Right ventricle myocardium inferior (tissue), 1 donor: ENCODE measurements at places on chromosomes 1 and 21. TPM values are rescaled to one million over a fixed set of nuclear protein-coding genes. Genes with fewer than 3 reads are reported as not detected.

DNA sequence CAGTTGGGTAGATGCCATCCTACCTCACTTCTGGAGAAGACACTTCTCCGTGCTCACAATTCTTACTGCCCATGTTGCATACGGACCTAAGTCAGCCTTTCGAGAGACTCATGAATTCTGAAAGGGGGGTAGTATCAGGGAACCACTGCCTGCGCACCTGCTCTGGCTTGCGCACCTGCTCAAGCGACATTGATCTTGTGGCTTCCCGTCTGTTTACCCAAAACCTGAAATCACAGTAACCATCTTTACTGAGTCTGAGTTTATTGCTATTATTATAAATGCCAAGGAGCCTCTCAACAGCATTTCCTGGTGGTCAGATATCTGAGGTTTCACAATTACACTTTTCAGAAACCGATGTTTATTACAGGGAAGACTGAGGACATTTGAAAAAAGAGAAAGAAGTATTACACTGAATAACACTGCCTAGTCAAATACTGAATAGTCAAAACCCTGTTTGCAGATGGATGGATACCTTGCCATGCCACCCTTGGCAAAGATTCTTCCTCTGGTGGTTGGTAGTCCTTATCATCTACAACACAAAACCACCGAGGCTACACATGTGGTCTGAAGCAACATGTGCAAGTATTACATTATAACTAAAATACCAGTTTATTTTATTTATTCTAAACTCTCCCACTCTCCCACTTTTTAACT is 208.7 kb downstream of the SIPA1L2 start:
- no peak for DNase-seq

Gene FALEC
- not detected for total RNA-seq

GRCh38 chr1:38745476-38746401 is 113.8 kb downstream of the RRAGC start:
- DNase-seq = no peak

DNA sequence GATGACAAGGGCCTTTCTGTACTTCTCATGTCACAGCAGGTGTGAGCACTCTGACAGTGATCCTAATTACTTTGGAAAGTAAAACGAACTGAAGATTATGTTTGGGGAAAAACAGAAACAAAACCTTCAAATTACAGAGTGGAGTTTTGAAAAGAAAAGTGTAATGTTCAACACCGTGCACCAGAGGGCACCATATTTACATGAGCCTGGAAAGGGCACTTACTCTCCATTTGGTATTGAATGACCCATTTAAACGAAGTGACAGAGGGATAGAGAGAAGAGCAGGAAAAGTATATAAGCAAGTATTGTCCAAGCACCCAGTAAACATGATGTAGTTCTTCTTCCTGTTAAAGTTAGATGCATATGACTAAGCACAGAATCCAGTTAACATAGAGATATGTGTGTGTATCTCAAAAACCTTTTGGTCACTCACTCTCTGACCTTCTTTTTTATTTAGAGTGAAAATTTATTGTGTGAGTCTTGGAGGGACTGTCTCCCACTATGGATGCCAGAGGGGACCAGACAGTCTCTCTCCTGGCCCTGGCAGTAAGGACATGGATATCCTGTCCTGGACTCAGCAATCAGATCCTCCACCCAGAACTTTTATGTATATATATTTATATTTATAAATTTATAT is 3.8 kb upstream of the RGSL1 start:
- no peak for DNase-seq

- no peak for DNase-seq
Measured at GRCh38 chr1:51930329-51930728, 51.8 kb upstream of the NRDC start.

Gene RPRD2
- total RNA-seq = 23.6 TPM

GRCh38 chr1:168799927-168800605 is 71.1 kb upstream of the DPT start:
- no peak for DNase-seq

- DNase-seq = no peak
Measured at GRCh38 chr1:158008630-158009029, 15.2 kb downstream of the KIRREL1 start.

GRCh38 chr1:56719171-56719570 is 74.1 kb downstream of the PRKAA2 start:
- DNase-seq = no peak

Gene CYYR1
- 27.3 TPM for total RNA-seq

DNA sequence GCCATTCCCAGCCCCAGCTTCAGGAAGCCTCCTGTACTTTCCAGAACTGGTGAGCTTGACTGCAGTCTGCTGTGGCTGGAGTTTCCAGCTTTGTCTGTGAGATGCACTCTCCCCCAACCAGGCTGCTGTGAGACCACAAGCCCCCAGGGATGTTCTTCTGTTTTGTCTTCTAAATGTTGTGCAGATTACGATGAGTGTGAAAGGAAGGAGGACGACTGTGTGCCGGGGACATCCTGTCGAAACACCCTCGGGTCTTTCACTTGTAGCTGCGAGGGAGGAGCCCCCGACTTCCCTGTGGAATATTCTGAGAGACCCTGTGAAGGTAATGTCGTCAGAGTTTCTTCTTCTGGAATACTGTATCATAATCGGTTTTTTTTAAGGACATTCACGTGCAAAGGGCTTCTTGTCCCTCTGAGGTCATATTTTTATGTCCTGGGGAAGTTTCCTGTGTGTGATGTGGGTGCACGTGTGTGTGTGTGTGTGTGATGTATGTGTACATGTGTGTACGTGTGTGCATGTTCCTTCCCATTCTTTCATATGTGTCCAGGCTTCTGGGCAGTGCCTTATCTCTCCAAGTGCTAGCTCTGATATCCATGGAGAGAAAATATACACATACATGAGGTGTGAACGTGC is 49.9 kb downstream of the UMODL1 start:
- no peak for DNase-seq

DNA sequence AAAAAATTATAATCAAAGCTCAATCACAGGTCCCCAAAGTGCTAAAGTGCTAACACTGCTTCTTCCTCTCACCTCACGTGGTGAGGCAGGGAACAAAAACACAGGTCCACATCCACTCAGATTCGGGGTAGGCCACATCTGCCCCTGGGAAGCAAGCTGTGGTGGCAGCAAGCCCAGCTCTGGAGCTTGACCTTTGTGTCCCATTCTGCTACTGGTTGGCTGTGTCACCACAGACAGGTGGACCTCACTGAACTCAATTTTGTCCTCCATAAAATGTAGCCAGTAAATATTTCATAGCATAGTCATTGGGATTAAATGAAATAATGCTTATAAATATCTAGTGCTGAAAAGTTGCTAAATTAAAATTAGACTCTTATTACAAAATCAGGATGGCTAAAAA is 8.5 kb downstream of the AZIN2 start:
- DNase-seq = no peak

- no peak for DNase-seq
Measured at GRCh38 chr21:45607021-45607908, 36.3 kb upstream of the PCBP3 start.

Gene PRDM15
- 4.6 TPM for total RNA-seq

Gene GSTM5
- total RNA-seq = 2.8 TPM

DNA sequence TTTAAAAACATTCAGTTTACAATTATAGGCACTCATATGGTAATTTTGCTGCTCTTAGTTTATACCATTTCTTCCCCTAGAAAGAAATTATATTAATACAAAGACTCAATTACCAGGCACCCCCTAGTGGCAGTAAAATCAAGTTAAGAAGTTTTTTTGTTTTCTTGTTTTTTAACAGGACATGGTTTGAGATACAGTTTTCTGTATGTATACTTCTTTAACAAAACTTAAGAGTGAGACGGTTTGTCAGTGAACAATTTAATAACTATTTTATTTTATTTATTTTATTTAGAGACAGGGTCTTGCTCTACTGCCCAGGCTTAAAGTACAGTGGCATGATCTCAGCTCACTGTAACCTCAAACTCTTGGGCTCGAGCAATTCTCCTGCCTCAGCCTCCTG is 224.6 kb downstream of the FAF1 start:
- no peak for DNase-seq

DNA sequence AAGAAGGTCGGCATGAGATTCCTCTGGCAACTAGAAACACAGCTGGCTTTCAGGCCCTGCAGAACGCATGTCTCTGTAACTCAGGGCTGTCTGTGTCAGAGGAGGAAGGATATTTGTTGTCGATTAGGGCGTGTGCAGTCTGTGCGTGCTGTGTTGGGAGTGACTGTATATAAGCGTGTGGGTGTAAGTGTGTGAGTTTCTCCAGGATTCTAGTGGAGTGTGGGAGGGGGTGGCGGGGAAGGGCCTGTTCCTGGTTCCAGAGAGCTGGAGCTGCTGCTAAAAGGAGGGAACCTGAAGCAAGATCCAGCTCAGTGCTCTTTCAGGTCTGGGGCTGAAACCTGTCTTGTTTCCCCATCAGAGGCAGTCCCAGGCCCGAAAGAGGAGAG is 74.3 kb downstream of the SLC16A1 start:
- no peak for DNase-seq

DNA sequence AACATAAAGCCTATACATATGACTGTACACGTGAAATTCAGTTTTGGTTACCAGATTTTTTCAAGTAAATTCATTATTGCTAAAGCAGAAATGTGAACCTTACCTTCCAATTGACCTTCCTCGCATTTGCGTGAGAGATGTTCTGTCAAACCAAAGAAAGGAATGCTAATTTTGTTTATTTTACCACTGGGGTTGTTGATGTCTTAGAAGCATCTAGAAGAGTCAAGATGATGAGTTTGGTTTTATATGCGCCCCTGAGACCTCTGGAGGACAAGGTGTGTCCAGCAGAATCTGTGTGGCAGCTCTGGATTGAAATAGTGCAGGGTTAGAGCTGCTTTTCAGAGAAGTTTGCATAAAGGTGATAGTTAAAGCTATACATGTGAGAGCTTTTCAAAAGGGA is 48.4 kb downstream of the ZBTB40 start:
- DNase-seq = no peak

GRCh38 chr1:54287176-54287650 is 87.2 kb downstream of the MRPL37 start:
- no peak for DNase-seq

- DNase-seq = no peak
Measured at GRCh38 chr1:183869664-183870063, 64.7 kb downstream of the RGL1 start.

DNA sequence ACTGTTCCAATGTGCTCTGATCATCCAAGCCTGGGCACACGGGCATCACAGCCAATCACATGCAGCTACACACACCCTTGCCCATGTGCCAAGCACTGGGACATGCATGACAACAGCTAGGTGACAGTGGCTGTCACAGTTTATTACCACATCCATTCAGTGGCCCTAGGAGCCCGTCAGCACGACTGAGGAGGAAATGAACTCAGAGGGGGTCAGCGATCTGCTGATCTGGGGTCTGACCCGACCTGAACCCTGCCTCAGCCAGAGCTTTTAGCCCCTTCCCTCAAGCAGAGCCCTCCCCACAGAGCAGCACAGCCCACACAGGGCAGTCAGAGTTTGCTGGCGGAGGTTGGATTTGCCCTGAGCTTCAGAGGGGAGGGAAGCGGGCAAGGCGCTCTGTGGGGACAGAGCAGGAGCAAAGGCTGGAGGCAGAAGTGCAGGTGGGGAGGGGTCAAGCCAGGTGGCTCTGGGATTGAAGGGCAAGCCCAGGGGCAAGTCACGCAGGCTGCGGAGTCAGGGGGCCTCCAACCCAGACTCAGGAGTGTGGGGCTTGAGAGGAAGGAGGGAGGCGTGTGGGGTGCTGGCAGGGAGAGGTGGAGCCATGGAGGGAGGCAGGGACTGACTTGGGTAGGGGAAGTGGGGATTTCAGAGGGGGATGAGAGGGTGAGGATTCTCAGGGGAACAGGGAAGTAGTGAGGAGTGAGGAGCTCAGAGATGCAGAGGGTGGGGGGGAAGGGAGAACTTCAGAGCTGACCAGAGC is 10.4 kb downstream of the SH3BGRL3 start:
- no peak for DNase-seq

DNA sequence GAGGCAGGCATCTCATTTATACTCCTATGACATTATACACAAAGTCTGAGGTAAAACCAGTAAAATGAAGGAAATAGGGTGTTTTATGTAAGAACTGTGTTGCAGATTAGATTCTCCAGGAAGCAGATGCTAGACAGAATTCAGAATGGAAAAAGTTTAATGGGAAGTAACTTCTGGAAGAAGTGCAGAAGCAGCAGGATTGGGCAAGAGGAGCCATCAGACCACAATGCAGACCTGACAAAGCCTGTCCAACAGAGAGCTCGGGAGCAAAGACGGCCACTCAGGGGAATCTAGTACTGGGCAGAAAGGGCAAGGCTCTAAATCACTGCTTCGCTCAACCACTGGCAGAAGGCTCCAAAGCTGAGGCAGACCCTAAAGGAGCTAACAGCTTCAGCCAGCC is 33.7 kb downstream of the FBXO42 start:
- DNase-seq = no peak

GRCh38 chr1:151934048-151934493 is 24.8 kb upstream of the THEM4 start:
- no peak for DNase-seq

Gene FAM43B
- 4.5 TPM for total RNA-seq

DNA sequence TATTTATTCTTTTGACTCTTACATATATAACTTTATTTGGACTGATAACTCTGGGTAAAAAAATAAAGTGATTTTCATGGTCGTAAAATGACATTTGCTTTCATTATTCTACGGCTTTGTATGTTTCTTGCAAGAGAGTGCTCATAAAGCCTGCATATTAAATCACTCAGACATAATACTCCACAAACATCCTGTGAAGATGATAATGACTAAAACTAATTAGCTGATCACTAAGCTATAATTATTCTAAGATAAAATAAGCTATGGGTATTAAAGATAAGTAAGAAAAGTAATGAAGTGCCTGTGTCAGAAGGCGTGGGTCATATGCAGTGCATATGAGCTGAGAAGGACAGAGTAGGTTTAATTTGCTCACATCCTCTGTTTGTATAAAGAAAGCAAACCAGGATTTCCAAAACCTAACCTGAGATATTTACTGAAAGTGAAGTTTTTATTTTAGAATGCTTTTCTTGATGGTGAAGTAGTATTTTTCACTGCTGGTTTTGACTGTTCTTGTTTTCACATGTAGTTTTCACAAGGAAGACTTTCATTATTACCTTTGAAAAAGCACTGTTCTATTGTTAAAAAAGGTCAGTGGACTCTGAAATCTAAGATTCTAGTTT is 278.8 kb downstream of the AMY1C start:
- no peak for DNase-seq

DNA sequence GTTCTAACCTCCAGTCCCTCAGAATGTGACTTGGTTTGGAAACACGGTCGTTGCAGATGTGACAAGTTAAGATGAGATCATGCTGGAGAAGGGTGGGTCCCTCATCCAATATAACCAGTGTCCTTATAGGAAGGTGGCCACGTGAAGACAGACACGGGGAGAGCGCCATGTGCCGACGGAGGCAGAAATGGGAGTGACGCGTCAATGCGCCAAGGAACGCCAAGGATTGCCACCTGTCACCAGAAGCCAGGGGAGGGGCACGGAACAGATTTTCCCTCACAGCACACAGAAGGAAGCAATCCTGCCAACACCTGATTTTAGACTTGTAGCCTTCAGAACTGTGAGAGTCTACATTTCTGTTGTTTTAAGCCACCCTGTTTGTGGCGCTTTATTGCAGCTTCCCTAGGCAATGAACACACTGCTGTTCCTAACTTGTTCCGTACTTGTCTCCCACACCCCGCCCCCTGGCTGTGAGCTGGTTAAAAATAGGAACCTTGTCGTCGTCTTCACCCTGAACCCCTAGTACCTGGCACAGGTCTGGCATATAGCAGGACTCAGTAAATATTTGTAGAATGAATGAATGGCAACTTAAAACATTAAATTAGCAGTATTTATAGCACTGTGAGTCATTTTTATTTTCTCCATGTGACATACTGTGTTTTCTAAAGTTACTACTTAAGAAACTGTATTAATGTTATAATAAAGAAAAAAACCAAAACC is 14.2 kb downstream of the RIMS3 start:
- no peak for DNase-seq

Gene CAPZA1
- 30.5 TPM for total RNA-seq

Gene CASQ2
- 912 TPM for total RNA-seq
